Naive thymus-derived CD4-positive, alpha-beta T cell (primary cell): ENCODE measurements at places on chromosomes 7 and 10.

DNA sequence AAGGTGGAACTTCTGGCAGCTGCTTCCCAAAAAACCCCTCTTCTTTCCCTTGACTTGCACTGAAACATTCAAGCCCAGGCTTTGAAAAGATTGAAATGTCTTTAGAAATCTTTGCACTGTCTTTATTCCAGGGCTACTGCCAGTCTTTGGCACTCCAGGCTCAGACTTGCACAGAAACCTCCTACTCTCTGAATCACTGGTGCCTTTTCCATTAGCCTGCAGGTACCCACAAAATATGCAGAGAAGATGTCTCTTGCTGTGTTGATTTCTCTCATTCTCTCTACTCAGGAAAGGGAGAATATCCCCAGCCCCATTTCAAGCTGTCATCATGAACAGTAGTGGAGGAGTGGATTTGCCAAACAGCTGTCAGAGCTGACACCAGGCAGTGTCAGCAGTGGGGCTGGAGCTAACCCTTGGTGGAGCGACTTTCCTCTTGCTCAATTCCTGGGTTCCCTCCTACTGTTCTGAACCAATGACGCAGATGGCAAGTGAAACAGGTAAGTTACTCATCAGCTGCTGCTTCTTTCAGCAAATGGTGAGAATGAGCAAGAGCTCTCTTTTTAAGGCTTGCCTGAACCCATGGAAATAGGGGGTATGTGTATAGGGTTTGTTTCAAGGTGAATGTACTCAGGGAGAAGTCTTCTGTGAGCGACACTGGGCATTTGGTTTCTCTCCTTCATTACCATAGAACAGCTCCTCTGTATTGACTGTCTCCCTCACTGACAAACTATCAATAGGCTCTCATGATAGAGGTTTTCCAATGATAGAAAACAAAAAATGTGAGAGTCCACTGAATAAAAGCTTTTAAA is 362.4 kb downstream of the ADRA2A start:
- DNase-seq, result no peak

GRCh38 chr7:1058821-1059199 is 14.5 kb downstream of the GPR146 start:
- no peak for DNase-seq

GRCh38 chr7:26868841-26869495 is 4.6 kb upstream of the SKAP2 start:
- no peak for DNase-seq

DNA sequence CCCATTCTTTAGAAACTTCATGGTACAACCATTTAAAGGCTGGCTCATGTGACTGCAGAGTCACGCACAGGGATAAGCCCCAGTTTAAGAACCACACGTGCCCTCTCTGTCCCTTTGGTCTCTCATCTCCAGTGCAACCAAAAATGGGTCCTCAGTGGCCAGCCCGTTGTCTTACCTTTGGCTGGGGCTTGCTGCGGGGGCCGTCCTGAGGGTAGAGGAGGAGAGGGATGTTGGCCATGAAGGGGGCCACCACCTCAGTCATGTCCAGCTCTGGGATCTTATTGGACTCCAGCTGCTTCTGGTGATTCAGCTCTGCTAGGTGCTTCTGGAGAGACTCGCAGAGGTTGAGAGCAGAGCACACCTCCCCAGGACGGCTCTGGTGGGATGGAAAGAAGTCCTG is 22.3 kb downstream of the PSAP start:
- no peak for DNase-seq

DNA sequence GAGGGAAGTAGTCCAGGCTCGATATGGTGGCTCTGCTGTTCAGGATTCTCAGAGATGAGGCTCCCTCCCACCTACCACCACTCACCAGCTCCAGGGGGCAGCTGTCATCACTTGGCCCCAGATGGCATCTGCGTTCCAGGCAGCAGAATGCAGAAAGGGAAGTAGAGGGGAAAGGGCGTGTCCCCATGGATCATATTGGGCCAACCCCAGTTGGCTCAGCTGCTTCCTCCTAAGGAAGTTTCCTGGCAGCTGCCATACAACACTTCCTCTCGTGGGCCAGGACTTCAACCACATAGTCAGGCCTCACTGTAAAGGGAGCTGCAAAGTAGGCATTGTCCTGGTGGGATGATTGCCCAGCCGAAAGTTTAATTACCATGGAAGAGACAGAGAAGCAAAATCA is 1.6 kb upstream of the TEX36 start:
- no peak for DNase-seq

DNA sequence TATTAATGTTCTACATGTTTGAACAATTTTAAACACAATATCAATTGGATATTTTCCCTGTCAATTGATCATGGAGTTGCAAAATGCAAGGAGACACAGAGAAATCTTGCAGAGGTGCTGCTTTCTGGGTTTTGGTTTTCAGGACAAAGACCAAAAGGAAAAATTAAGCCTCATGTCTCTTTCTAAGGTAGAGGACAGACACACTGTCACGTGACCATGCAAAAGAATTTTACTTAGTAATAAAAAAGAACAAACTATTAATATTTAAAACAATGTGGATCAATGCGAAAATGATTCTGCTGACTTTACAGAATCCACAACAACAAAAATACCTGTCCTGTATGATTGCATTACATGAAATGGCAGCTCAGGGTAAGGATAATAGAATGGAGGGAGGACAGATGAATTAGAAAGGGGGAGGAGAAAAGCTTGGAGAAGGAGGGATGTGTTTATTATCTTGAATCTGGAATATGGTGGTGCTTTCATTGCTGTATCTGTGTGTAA is 493.7 kb upstream of the NUPR2 start:
- no peak for DNase-seq

DNA sequence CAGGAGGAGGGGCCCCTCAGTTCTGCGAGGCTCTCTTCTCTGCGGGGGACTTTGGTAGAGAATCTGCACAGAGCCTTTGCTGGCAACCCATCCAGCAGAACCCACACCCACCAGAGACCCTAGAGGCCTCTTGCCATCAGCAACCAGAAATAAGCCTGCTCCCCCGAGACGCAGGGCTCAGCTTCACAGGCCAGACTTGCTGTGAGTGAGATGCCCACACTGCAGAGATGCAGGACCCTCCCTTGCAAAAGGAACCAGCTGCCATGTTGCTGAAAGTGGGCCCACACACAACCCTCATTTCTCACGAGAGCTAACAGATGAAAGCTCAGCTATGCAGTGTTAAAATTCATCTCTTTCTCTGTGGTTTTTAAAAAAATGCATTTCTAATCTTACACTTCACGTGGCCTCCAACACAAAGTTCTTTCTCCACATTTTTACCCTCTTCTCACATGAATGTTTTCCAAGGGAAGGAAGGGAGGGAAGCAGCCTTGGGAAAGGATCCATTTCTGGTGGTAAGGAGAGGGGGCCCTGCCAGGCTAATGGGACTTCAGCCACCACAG is 171.6 kb downstream of the CCDC3 start:
- DNase-seq, result no peak

DNA sequence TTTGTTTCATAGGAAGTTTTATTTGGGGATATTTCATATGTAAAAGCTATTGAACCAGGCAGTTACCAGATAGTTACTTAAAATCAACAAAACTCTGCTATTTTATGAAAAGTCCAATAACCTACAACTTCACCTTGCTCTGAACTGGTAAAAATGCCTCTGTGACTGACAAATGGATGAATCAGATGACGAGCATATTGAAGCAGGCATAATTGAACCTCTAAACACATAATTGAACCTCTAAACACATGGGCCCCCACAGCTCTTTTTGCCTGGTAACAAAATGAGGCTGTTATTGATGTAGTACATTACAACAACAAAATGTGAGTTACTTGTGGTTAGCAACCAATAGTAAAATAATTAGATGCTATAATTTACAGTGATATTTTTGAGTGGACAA is 99.7 kb downstream of the MBL2 start:
- DNase-seq, result no peak

DNA sequence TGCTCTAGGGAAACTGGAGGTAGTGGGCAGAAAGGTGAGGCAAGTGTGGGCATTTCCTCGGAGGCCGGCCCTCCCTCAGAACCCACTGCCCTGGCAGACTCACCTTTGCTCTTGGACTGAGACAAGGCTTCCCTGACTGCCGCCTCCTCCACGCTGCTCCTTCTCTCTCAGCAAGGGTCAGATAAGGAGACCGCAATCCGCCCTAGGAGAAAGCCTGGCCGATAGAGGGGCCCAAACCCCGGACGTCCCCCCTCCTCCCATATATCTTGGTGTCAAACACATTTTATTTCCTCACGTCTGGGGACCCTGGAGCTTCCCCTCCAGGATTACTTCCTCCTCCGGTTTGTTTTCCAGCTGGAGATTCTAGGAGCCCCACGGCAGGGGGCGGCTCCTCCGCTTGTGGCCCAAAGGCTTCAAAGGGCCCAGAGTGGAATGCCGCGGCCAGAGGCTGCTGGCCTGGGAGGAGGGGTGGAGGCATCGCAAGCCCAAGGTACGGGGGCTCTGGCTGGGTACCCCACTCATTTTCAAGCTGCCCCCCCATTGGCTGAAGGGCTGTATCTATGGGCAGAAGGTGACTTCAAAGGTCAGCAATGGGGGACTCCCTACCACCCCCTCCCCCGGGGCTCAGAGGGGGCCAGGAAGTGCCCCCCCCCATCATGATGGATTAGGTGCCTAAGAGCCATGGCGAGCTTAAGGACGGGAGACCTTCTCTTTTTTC is 31.7 kb upstream of the LBX1 start:
- no peak for DNase-seq
